Fibroblast of the aortic adventitia (primary cell): ENCODE measurements at places on chromosomes 6 and 20. TPM values are rescaled to one million over a fixed set of nuclear protein-coding genes. Genes with fewer than 3 reads are reported as not detected.

Gene OLIG3
- 0.74 TPM in 1 of 2 replicates, not detected in the other for total RNA-seq

DNA sequence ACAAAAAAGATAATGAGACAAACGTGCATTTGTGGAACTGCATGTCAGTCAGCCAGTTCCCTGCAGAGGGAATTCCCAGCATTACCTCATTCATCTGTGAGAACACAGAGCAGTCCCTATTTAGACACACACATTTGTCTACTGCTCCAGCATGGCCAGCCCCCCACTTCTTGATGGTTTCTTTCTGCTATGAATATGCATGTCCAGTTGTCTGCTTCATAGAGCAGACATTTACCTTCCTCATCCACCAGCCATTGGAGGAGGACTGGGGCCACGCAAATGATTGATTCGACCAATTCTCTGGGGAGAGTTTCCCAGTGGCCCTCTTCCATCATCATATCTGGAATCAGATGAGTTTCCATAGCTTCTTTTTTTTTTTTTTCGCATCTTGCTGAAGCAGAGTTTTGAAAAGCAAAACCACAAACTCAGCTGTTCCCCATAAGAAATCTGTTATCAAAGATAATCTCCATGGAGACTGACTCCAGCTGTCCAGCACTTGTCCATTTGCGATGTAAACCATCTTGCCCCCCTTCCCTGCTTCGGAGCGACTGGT is 11.8 kb downstream of the ENPP1 start:
- peak; percentile 95 for DNase-seq

GRCh38 chr6:47379328-47379727 is 69.6 kb upstream of the TNFRSF21 start:
- no peak for DNase-seq

DNA sequence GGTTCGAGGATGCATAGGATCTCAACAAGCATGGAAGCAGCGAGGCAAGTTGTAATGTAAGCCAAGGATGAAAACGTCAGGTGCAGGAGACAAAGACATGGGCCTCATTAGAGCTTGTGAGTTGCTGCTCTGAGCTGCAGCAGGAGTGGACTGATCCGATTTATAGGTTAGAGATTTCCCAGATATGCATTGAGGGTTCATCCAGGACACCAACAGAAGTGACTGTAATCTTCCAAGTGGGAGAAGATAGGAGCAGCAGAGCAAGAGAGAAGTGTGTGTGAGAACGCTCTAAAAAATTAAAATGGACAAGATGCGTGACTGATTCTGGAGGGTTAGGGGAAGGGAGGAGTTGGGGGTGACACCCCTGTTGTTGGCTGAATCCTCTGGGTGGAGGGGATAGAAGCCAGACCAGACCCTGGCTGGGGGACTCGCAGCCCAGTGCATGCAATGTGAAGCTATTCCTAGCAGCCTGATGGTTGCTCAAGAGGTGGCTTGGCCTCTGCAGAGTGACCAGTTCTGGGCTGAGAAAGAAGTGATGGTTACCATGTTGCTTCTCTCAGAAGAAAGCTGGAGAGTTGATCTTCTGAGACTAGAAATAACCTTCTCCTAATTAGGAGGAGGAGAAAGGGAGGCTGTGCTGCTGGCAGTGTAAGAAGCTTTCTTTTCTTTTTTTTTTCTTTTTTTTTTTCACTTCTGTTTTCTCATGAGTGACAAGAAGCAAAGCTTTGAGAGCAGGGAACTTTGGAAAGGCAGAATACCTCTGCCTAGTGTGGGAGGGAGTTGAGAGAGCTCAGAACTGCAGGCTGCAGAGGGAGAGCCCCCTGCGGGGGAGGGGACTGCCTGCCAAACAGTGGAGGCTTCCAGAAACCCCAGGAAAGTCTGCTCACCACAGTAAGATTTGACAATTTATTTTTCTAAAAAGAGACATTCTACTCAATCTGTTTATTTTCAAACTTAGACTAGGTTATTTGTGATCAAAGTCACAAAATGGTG is 116.9 kb downstream of the SLX4IP start:
- DNase-seq: no peak

DNA sequence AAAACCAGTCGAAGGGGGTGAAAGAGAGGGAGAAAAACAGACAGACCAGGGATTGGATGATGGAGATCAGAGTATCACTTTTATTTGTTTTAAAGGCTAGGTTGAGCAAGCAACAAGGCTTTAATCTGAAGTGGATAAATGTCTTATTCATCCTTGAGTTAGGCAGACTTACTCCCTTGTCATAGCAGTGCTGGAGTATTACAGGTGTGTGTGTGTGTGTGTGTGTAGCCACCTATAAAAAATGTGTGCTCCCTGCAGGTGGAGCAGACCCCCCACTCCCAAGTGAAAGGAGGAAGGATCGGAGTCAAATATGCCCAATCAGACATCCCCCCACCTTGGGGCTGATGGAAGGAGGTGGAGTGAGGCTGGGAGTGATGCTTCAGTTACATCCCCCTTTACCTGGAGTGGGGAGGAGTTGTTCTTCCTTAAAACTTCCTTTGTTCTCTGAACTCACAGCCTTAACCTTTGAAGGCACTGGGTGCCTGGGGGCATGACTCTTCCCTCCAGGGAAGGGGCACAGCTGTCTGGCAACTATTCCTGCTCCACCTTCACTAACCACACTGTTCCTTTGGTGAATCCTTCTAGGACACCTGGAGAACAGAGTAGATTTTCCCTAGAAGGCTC is 27.3 kb downstream of the PTK7 start:
- no peak for DNase-seq

GRCh38 chr6:45538641-45539547 is 161.2 kb upstream of the SUPT3H start:
- peak; percentile 24 for DNase-seq

DNA sequence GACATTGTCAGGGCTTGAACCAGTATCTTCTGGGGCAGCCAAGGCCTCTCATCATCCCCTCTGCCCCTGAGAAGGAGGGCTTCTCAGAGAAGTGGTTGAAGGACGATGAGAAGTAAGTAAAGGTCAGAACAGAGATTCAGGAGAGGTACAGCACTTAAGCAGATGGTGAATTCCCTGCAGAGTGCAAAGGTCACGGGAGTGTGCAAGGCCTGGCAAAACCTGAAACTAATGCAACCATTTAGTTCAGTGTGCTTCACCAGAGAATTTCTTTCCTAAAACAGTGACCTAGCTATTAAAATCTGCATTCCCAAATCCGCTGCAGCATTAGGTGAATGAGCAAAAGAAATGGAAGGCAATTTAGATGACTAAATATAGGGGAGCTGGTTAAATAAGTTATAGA is 58.4 kb downstream of the TRERF1 start:
- DNase-seq: no peak

- no peak for DNase-seq
Measured at GRCh38 chr20:37936041-37936440, 33.1 kb downstream of the VSTM2L start.

GRCh38 chr6:135008941-135009290 is 45.7 kb downstream of the HBS1L start:
- no peak for DNase-seq
